Hippocampal formation (tissue), 2 donors: ENCODE measurements at places on chromosomes 12 and 14.

GRCh38 chr14:45492876-45493275 lies 239.9 kb upstream of the MIS18BP1 start:
- no peak for DNase-seq

DNA sequence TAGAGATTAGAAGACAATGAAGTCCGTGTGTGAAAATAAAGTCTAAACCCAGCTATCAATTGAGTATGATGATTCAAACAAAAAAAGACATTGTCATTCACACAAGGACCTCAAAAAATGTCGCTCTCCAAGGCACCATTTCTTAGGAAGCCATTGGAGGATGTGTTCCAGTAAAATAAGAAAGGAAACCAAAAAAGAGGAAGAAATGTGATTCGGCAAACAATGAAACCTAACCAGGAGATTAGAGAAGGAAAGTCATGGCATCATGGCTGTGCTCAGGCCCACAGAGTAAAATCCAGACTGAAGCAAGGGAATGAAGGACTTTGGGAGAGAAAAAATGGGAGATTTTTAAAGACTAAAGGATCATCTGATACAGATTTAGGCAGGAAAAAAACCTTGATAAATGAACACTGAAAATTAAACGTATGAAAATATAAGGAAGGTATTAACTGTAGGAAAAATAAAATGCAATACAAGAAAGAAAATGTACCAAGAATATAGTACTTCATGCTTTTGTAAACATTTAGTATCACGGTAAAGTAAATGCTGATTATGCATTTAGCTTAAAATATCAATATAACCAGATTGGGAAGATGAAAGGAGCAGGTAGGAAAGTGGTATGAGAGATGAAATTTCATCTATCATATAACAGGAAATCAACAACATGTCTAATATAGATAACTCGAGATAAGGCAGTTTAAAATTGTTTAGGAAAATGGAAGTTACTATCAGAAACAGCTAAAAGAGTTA lies 38.2 kb upstream of the MTHFD1 start:
- no peak for DNase-seq

- DNase-seq = no peak
Measured at GRCh38 chr14:37899365-37899764, 303.9 kb downstream of the TTC6 start.

- DNase-seq = no peak
Measured at GRCh38 chr14:93072659-93073357, 42.9 kb downstream of the ITPK1 start.

DNA sequence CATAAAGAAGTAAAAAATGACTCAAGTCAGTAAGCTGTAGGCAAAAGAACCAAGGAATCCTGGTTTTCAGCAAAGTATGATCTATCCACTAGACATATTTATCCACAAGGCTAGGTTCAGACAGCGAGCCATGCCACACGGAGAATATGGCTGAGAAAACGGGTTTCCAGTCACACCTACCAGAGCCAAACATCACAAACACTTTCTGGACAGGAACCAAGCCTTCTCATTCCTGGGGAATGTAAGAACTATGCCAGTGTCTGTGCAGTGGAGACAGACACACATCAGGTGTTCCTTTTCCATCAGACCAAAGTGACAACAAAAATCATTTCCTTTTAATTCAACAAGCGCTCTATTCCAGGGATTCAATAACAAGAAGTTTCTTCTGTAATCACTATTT lies 41.1 kb downstream of the AREL1 start:
- DNase-seq = no peak

DNA sequence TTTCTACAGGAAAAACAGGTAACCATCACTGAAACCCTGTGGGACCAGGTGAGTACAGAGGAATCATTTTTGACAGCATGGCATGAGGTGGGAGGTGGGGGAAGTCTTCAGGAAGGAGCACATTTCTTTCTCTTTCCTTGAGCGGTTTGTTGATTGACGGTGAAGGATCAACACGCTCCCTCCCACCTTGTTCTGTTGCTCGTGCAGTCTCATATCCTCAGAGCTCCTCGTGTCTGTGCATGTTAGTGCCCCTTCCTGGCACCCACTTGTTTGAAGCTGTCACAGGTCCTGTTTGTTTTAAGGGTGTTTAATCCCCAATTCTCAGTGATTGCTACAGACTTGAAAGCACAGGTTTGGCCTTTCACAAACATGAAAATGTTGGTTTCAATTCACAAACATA lies 4.4 kb downstream of the C12orf54 start:
- no peak for DNase-seq

GRCh38 chr12:53391724-53392123 lies 11.7 kb downstream of the SP1 start:
- no peak for DNase-seq

DNA sequence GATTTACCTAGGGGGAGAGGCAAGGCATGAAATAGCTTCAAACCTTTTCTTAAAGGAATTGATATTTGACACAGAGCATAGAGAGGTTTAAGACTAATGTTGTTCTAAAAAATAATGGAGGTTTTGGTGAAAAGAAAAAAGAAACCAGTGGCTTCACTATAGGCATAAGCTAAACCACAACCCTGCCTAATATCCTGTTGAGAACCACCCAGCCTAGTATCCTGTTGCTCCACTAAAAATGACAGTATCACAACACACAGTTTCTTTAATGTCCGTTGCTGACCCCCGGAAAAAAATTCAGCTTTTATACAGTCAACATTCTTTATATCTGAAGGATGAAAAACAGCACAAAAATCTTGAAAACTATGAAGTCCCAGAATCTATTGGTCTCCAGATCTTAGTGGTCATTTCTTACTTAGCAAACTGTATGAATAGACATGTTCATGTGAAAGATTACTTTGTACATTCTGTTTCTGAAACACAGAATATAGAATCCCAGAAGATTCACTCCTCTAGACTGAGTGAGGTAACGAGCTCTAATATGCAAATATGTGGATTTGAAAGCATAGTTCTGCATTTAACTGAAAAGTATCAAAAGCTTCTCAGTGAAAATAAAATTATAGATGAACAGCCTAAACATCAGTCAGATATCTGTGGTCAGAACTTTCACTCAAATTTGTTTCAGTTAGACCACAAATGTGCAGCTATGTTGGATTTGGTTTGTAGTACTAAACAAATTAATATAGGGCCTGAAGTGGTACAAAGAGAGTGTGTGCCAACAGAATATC lies 40.5 kb downstream of the GALC start:
- no peak for DNase-seq

GRCh38 chr14:45553981-45554380 lies 301.0 kb upstream of the MIS18BP1 start:
- no peak for DNase-seq

GRCh38 chr12:6539314-6539682 lies 5.0 kb downstream of the GAPDH start:
- no peak for DNase-seq

DNA sequence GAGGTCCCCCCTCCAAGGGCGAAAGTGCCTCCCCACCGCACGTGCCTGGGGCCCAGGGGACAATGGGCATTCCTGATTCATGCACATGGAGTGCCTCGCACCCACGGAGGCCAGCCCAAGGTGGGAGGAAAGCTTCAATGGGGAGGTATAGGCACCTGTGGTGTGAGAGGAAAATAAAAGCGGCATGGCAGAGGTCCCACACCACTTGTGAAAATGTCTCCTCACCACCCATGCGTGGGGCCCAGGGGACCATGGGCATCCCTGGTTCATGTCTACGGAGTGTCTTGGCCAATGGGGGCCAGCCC lies 384.7 kb downstream of the ALG10 start:
- DNase-seq = no peak

DNA sequence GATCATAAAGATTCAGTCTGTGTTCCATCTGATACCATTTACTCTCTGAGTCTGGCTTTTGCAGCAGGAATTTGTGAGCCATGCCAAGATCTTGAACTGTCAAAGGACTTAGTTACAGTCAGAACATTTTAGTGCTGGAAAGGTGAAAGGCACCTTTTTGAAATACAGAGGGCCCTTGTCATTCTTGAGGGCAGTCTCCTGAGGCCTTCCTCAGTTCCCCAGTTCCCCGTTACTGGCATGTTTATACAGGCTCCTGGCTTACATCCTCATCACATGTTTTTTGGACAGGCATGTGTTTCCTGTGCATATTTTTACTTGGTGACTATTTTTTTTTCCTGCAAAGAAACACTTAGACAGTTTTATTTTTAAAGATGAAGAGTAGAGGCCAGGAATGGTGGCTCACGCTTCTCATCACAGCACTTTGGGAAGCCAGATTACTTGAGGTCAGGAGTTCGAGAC lies 21.0 kb downstream of the CFAP54 start:
- DNase-seq = no peak

GRCh38 chr12:94563286-94563685 lies 87.1 kb downstream of the TMCC3 start:
- no peak for DNase-seq

DNA sequence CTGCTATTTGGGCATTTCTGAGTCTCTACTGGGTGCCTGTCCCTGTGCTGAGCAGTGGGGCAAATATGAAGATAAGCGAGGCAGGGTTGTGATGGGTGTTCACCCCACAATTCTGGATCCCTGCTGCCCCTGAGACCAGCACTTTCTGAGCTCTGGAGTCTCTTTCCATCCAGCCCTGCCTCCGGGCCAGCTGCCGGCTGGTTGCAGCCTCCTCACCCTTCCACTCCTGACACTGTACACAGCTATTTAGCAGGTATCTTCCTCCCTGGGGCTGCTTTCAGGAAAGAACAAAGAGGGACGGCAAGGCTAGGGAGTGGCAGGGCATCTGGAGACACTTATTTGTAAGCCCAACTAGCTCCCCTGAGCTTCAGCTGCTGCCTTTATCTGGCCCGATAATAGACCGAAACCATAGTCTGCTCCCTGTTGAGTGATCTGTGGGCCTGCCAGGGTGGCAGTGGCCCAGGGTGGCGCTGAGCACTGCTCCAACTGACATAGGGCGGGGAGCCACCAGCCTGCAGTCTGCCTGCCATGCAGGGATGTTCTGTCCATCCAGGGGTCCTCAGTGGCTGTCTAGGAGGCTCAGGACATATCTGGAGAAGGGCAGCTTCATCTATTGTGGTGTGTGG lies 7.6 kb upstream of the KRT80 start:
- DNase-seq = no peak

GRCh38 chr12:98893126-98893674 lies 248.1 kb downstream of the APAF1 start:
- peak; percentile 53 for DNase-seq

- no peak for DNase-seq
Measured at GRCh38 chr12:6823182-6824084, 1.8 kb downstream of the GPR162 start.

DNA sequence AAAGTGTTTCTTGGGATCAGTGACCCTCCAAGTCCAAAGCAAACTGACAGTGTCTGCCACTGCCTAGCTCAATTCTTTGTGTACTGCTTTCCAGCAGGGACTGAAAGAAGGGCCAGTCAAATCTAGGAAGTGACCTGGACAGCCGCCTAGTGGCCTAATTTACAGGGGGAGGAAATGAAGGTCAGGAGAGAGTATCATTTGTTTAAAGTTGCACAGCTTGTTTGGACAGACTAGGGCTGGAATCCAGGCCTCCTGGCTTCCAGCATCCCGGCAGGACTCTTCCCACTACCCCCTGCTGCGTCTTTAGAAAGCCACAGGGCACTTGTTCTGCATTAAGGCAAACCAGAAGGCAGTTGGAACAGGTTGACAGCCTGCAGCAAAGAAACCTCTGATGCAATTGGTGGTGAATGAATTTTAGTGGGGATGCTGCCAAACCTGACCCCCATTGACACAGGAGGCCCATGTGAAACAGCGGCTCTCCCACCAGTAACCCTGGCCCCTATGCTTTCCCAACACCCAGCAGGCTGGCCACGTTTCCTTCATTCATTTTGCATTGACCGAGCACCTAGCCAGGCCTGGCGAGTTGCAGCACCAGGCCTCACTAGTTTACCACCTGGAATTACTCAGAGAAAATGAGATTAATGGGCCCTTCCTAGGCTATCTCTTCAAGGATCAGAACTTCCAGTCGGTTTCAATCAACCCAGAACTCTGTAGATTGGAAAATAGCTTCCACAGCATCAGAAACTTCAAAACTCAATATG lies 28.2 kb downstream of the GALNT16 start:
- DNase-seq = no peak

DNA sequence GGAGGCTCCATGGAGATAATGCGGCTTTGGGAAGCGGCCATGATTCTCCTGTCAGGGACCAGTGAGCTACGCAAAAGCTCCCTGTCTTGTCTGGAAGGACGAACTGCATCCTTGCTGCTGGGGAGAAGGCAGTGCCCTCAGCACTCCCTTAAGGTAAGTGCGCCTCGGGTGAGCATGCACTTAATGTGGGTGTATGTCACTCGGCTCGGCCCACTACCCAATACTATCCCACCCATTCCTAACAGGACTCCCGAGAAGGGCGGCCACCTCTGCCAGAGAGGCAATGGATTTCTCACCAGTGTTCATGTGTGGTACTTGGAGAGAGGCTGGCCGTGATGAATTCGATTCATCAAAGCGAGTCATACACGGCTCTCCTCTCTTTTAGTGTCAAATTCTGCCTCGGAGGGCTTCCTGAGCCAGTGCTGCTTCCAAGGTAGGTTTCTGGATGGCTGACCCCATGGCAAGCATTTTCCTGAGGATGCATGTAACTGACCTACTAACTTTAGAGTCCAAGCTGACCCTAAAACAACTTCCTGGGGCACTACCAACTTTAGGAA lies 151.7 kb upstream of the RTL1 start:
- DNase-seq = no peak

- DNase-seq = no peak
Measured at GRCh38 chr14:64719601-64720000, 15.4 kb downstream of the PLEKHG3 start.

GRCh38 chr12:112824701-112825100 lies 33.2 kb downstream of the RPH3A start:
- DNase-seq = no peak

GRCh38 chr12:2876431-2877046 lies 435 bp downstream of the FOXM1 start:
- no peak for DNase-seq

- no peak for DNase-seq
Measured at GRCh38 chr14:71333705-71334104, 426.4 kb downstream of the PCNX1 start.

DNA sequence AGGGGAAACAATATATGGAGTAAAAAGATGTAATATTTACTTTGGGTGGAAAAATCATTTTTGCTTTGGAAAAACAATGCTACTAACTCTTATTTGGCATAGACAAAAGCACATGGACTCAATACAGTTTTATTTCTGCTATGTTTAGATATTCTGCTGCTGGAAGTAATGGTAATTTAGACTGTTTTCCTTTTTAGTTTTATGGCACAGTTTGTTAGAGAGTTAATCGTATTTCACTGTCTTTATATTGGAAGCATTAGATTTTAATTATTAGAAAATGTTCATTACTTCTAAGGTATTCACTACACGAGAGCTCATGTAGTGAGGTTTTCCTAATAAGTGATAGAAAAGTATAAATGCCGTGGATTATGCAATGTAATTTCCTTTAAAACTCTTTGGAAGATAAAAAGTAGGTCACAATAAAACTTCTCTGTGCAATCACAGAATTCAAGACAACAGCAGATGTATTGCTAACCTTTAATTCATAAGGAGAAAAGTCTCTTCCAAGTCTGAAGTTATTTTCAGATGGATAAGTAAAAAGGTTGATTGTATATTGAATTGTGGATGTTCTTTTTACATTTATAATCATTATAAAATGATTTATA lies 851.8 kb downstream of the TMTC2 start:
- DNase-seq = no peak
